ENCODE measurements at places on chromosomes 12 and 14. TPM values are rescaled to one million over a fixed set of nuclear protein-coding genes. Genes with fewer than 3 reads are reported as not detected.

The NID2 gene
- 1.1 TPM for total RNA-seq

The KCNH3 gene
- total RNA-seq, result 2.1 TPM

The ASIC1 gene
- total RNA-seq, result 5.9 TPM

The GPRC5A gene
- total RNA-seq, result 112 TPM

The SEC23A gene
- 32.8 TPM for total RNA-seq

The PTGES3 gene
- total RNA-seq, result 87.6 TPM

The OR10AD1 gene
- not detected for total RNA-seq

The LAG3 gene
- total RNA-seq, result 1.4 TPM

The PKP2 gene
- 9.8 TPM for total RNA-seq

The KRT78 gene
- not detected for total RNA-seq

The ANKRD9 gene
- 12.7 TPM for total RNA-seq

The OR11H7 gene
- total RNA-seq, result not detected

The LHX5 gene
- not detected for total RNA-seq

The AQP5 gene
- 0.49 TPM for total RNA-seq

The STYK1 gene
- total RNA-seq, result 0.87 TPM

The PRKCH gene
- total RNA-seq, result 28.3 TPM

The ASPG gene
- total RNA-seq, result not detected

The MAP3K9 gene
- total RNA-seq, result 6.5 TPM

The NTN4 gene
- total RNA-seq, result 21.4 TPM

The KRT4 gene
- total RNA-seq, result not detected

The PNMA1 gene
- total RNA-seq, result 4.9 TPM

The MGP gene
- total RNA-seq, result 10.9 TPM

The BCL2L14 gene
- not detected for total RNA-seq

The CATSPERB gene
- not detected for total RNA-seq

The TAS2R19 gene
- 1.5 TPM for total RNA-seq

The C12orf56 gene
- 0.29 TPM for total RNA-seq

The PROX2 gene
- total RNA-seq, result not detected

The ANO4 gene
- total RNA-seq, result 2.0 TPM

The TAPBPL gene
- total RNA-seq, result 9.3 TPM

The RNF212B gene
- total RNA-seq, result not detected

The C12orf54 gene
- total RNA-seq, result not detected

The PGF gene
- total RNA-seq, result 3.7 TPM

The CIT gene
- total RNA-seq, result 141 TPM

The OTOGL gene
- not detected for total RNA-seq

The KLRD1 gene
- total RNA-seq, result not detected

The PTCSC3 gene
- total RNA-seq, result not detected

The IRF9 gene
- total RNA-seq, result 18.5 TPM

The GARIN6 gene
- total RNA-seq, result not detected

The LRRIQ1 gene
- 0.45 TPM for total RNA-seq

The TMEM253 gene
- not detected for total RNA-seq

The FSCB gene
- not detected for total RNA-seq

The PPFIA2 gene
- total RNA-seq, result 3.2 TPM

The TSHR gene
- total RNA-seq, result not detected

The TPPP2 gene
- total RNA-seq, result not detected

The KRT79 gene
- total RNA-seq, result 0.34 TPM

The DLGAP5 gene
- total RNA-seq, result 27.4 TPM

The KLRB1 gene
- total RNA-seq, result not detected

The ERP27 gene
- not detected for total RNA-seq

The SETD1B gene
- total RNA-seq, result 3.8 TPM

The ADAM21 gene
- 0.04 TPM for total RNA-seq

The SH2B3 gene
- 109 TPM for total RNA-seq
